ENCODE measurements at places on chromosomes 7 and 10. TPM values are rescaled to one million over a fixed set of nuclear protein-coding genes. Genes with fewer than 3 reads are reported as not detected.

The ZNF518A gene
- total RNA-seq, result 20.8 TPM

The WNT16 gene
- 0.23 TPM for total RNA-seq

The EBF3 gene
- total RNA-seq, result 6.8 TPM

- peak overlapping the region; percentile 90 for H3K4me3 ChIP-seq
- H3K27me3 ChIP-seq, result no peaks in the 10 kb centered on the region
Measured at GRCh38 chr10:14603534-14604102, 171.1 kb downstream of the FAM107B start.
